ENCODE measurements at places on chromosomes 4 and X.

DNA sequence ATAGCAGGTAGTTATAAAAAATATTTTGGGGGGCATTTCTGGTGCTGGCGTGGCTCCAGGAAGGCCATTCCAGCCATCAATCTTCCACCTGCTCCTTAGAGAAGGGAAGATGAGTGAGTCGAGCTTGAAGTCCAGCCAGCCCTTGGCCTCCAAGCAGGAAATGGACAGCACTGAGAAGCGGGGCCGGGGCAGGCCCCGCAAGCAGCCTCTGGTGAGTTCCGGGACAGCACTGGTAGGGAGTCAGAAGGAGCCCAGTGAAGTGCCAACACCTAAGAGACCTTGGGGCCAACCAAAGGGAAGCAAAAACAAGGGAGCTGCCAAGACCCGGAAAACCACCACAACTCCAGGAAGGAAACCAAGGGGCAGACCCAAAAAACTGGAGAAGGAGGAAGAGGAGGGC lies 29.2 kb upstream of the COX18 start:
- DNase-seq, result no peak

DNA sequence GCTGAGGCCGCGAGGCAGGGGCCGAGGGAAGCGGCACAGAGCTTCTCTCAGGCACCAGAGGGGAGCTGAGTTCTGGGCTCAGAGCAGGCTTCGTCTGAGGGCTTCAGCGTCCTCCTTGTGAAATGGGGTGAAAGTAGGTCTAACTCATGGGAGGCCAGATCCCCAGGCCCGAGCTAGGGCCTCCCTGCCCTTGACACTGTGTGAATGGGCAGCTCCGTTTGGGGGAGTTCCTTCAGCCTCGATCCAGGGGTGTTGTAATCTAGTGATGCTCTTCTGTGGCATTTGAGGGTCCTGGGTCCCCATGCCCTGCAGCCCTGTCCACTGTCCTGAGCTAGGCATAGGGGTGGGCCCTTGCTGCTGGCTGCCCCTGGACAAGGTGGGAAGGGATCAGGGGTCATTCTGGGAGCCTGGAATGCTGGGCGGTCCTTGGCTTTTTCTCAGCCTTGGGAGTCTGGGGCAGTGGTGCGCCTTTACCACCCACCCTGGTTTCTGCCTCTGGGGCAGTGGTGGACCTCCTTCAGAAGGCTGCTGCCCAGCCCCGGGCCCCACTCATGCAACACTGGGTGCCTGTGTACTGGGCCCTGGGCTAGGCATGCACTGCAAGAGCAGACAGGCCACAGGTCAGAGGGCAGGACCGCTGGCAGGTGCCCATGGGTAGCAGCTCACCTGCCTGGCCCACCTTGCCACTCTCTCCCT lies 4.1 kb downstream of the SH3BP2 start:
- no peak for DNase-seq

DNA sequence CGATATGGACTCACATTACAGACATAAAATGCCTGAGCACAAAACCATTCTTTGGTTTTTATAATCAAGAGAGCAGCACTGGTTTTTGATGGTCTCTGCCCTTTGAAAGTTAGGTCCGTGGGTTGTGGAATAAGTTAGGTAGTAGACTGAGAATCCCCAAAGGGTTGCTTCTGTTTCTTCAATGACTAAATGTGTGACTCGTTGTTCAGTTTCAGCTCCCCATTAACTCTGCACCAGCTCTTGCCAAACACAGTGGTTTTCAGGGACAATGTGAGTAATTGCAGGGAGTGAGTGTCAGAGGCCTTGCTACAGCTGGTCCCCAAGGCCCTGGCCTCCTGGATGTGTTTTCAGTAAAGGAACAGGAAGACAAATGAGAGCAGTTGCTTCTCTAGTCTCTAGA lies 24.8 kb downstream of the SMIM20 start:
- peak; percentile 82 for DNase-seq

- no peak for DNase-seq
Observed at GRCh38 chrX:51494409-51494808, 2.0 kb downstream of the NUDT11 start.

GRCh38 chr4:123345137-123345934 lies 51.3 kb upstream of the SPRY1 start:
- DNase-seq, result no peak

DNA sequence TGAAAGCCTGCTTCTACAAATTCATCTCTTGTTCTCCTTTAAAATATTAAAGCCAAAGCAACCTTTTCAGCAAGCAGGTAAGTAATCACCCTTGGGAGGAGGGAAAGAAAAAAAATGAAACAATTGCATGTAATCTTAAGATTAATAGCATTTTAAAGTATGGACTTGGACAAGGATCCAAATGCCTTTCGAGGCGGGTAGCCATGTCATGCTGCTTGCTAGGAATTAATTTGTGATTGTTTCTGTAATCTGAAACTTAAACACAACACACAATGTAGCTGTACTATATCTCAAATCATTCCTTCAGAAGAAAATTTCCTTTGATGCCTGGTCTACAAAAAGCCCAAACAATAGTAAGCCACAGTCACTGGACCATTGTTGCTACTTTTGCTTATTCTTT lies 112.4 kb upstream of the CBR4 start:
- no peak for DNase-seq

DNA sequence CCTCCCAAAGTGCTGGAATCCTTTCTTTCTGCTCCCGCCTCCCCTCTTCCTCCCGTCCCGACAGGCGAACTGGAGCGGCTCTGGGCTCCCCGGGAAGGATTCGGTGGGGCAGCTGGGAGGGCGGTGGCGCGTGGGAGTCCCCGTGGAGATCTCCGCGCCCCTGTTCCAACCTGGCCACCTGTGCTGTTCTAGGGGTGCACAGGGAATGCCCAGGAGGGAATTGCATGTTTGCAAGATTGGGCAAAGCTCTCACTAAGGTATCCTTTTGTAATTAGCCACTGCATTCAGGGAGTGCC lies 11.2 kb upstream of the ELF4 start:
- DNase-seq, result no peak

GRCh38 chrX:46710425-46710824 lies 48.5 kb downstream of the SLC9A7 start:
- DNase-seq, result peak; percentile 21

DNA sequence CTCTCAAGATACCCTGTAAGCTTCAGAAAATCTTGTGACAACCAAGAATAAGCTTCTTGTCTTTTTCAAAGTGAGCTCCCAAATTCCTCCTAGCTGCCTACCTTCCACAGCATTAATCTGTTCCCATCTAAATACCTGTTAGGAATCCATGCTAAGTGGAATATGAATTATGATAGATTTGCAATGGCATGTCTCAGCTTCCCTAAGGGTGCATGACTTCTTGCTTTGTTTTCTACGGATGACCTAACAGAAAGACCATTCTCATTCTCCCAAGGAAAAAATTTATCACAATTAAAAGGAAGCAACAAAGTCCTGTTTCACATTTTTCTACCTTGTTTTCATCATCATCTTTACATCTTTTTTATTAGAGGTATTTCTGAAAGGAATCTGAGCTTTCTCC lies 532.7 kb downstream of the GRXCR1 start:
- no peak for DNase-seq

DNA sequence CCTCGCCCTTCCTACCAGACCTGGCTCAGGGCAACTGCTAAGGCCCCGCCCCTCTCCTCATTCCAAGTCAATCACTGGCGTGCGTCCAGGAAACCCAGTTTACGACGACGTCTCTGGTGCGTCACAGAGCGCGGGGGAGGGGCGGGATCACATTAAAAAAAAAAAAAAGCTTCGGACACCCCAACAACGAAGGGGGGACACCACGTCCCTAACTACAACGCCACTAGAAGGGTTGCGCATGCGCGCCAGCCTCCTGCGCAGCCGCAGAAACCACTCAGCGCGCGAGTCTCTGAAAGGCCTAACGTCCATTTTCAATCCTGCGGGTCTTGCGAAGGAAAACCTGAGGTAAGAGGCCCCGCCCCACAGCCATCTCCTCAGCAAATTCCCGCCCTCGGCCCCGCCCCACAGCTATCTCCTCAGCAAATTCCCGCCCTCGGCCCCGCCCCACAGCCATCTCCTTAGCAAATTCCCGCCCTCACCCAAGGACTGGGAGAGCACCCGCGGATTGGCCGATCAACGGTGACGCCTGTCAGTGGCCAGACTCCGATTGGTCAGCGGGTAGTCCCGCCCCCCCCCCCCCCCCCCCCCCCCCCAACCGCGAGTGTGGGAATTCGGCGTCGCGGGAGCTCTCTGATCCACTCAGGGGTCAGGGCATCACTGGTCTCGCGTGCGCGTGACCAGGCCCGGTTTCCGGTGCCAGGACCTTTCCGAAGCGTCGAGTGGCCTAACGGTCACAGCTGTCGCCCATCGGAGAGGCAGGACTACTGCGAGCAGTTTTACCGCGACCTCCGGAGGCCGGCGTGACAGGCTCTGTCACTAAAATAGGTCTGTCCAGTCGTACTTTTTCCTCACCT lies at the start of gene SCML1:
Gene SCML1 (plus strand): TSS at position 638 of the 854 bp plus-strand sequence. CDS start 6,694 bp downstream, outside the sequence.
- DNase-seq, result peak; percentile 98

- no peak for DNase-seq
Observed at GRCh38 chr4:99157478-99157935, 13.4 kb upstream of the ADH4 start.

DNA sequence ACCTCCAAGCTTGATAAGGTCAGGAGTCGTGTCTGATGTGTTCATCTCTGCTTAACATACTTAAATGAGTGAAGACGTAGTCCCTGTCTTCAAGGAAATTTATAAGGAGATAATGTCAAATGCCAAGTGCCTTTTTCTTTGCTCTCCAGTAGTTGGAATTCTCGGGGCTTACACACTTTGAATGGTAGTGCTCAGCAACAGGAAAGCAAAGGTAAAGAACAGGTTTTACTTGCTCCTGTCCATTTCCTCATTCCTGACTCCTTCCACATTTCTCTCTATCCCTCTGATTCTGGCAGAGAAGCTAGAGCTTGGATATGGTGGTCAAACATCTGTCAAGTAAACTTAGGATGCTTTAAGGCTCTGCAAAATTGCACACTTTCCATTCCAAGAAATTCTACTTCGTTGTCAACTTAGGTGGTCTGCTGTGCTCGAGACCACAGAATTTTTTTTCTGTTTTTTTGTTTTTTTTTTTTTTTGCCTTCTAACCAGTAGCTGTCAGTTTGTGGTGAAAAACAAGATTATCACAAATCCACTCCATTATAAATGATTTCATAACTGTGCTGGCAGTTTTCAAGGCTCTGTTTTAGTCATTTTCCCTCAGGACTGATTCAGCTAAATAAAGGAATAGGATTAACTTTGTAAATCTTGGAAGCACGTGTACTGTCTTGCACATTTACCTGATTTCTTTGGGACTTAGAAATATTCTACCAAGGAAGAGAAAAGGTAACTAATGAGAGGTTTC lies 180.8 kb upstream of the ANXA3 start:
- peak; percentile 6 for DNase-seq

GRCh38 chr4:152112887-152113286 lies 352.1 kb upstream of the GATB start:
- DNase-seq, result no peak

DNA sequence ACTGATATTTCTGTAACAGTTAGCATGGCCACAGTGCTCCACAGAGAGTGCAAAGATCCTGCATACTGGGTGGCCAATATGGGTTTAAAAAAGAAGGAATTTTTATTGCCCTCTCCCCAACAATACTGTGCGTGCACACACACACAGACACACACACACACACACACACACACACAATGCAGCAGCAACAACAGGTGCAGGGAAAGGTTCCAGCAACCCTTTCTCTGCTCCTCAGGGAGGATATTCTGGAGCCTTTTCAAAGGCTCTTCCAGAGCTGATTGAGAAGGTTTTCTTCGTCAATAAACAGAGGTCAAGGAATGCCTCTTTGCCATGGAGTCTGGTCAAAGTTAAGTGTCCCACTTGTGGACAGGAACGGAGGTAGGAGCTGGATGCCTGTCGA lies 84.8 kb upstream of the ZFP42 start:
- DNase-seq, result no peak

DNA sequence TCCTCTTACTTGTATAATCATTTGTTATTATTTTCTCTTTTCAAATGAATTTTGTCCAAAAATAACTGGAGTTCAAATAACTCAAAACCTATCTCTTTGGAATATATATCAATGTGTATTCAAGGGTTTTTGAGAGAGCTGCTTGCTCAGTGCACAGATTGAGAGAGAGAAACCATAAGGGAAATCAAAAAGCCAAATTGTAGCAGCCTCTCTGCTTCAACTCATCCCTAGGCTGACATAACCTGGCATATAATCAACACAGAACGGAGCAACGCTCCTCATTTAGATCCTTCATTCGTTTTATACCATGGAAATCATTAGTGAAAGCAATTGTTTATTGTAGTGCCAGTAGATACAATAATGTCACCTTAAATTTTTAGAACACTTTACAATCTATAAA lies 1.8 kb upstream of the GPM6A start:
- no peak for DNase-seq

- no peak for DNase-seq
Observed at GRCh38 chr4:62408454-62408853, 1208.3 kb downstream of the ADGRL3 start.

DNA sequence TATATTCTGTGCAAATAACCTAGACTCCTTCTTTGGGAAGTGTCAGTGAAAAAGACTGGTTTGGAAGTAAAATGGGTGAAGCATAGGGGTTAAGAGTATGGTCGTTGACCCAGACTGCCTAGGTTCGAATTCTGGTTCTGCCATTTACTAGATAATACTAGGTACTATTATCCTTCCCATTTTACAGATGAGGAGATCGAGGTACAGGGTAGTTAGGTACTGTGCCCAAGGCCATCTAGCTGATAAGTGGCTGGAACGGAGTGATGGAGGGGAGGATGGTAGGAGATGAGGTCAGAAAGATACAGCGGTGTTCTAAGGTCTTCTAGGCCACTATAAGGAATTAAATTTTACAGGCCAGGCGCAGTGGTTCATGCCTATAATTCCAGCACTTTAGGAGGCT lies 11.1 kb downstream of the GLOD5 start:
- no peak for DNase-seq

- DNase-seq, result peak; percentile 74
Observed at GRCh38 chr4:110663738-110664444, 41.0 kb upstream of the PITX2 start.

DNA sequence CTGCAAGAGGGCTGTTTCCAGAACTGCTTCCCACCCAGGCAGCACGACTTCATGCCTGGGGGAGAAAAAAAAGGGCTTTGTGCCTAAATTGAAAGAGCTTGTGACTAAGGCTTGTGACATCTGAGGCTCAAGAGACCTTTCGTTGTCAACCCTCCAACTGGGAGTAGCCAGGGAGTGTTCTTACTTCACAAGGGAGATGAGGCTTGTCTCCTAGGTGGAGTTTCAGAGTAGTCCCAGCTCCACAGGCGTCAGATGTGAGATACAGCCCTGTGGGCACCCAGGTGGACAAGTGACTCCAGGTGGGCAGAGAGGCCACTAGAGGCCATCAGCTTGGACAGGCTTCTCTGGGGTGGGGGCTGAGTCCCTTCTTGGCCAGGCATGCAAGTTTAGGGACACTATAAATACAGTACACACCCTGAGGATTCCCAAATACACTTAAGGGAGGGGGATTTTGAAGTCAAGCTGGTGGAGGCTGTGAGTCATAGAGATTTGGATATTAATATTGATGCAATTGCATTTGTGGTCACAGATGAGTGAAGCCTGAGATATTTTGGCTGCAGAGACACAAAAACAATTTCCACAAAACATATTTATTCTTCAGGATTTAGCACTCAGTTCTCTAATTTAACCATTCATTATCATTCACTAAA lies 40.1 kb upstream of the SETD7 start:
- DNase-seq, result peak; percentile 67

GRCh38 chr4:107896158-107896645 lies 35.1 kb upstream of the CYP2U1 start:
- DNase-seq, result peak; percentile 94

All from AG10803 (cell line).